NCI-H526 treated with DMSO at 0.1 percent for 48 hours (cell line): ENCODE measurements at places on chromosomes 11 and 22.

- no peak for DNase-seq
Observed at GRCh38 chr22:38218661-38219622, 17.1 kb downstream of the MAFF start.

DNA sequence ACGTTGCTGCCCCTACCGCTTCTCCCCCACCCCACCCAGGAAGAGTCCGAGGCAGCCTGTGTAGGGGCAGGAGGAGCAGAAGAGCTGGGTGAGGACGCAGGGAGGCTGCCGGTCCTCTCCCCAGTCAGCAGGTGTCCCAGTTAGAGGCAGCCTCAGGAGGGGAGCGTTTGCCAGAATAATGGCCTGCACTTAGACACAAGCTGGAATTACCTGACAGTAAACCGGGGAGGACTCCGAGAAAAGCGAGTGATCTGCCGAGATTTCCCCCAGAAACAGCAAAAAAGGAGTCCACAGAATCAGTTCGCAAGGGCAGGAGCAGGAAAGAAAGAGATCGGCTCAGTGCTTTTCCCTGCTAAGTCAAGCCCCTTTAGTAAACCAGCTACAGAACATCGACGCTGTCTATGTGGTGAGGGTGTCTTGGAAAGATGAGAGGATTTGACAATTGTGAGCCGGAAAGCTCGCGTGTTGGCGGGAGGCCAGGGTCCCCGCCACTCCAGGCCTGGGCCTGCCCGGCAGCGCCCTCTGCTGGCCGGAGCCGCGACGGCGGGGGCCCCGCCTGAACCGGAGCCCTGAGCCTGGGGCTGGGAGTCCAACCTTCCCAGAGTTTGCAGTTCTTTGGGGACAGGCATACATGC lies 17.7 kb upstream of the THRSP start:
- DNase-seq: peak; percentile 40

DNA sequence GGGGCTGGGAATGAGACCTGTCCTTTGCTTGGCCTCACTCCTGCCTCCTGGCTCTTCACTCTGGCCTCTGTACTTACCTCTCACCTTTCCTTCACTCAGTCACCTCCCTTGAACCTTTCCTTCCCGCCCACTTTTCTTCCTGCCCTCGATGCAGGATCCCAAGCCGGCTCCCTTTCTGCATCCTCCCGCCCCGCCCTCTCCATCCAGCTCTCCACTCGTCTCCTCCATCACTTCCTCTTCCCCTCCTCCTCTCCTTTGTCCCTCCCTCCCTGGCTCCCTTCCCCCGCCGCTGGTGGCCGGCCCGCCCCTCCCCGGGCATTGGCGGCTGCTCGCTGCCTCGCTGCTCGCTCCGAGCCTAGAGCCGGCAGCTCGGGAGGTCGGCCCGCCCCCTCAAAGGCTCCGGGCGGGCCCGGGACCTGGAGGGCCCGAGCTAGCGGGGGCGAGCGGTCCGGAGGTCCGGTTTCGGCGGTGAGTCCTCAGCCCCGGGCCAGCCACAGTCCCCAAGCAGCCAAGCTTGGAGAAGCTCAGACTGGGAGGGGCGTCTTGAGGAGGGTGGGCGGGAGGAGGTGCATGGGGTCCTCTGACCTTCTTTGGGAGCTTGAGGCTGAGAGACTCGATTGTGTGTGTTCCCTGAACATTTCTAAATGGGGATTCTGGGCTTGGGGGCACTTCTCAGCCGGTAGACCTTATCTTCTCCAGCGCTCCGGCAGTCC lies 13.8 kb downstream of the PHLDB1 start:
- peak; percentile 96 for DNase-seq

- DNase-seq: no peak
Observed at GRCh38 chr11:86507249-86507845, 132.7 kb downstream of the CCDC81 start.

- DNase-seq: no peak
Observed at GRCh38 chr22:36907253-36908195, 5.9 kb upstream of the CSF2RB start.

- no peak for DNase-seq
Observed at GRCh38 chr11:64814712-64815187, 4.4 kb upstream of the MEN1 start.
